ENCODE measurements at places on chromosomes 13 and 19.

GRCh38 chr13:109330123-109330522 lies 456.3 kb downstream of the IRS2 start:
- DNase-seq: no peak

DNA sequence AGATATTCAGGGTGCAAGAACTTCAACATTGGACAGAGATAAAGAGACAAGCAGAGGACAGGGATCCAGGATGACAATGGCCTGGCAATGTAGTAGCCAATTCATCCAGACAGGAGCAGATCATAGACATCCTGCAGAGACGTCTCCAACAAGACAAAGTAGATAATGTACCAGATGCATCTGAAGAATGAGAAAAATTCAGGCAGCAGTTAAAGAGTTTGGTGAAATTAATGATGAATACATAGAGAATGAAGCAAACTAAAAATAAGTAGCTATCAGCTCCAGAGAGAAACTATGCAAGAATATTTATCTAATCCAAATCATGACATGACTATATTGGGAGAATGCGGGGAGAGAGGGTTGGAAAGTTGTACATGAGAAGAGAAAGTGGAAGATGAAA lies 278.4 kb upstream of the DACH1 start:
- DNase-seq: no peak

DNA sequence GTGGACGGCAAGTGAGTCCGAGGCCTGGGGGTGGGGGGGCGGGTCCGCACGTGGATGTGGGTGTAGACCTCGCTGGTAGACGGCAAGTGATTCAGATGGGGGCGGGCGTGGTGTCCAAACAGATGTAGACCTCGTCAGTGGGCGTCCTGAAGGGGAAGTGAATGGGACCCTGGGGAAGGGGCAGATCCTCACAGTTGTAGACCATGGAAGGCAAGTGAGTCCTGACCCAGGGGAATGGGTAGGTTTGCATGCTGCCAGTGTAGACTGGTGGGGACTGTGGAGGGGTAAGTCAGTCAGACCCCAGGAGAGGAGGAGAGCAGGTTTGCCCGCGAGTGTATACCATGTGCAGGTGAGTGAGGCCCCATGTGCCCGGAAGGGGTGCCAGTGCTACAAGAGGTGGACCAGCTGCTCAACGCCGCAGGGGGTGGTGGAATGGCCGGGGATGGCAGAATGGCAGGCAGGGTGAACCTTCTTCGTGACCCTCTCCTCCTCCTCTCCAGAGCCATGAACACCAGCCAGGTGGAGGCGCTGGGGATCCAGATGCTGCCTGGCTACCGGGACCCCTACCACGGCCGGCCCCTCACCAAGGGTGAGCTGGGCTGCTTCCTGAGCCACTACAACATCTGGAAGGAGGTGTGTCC lies 22.1 kb downstream of the COLGALT1 start:
- no peak for DNase-seq

- DNase-seq: no peak
Measured at GRCh38 chr19:15864824-15865223, 33.0 kb downstream of the CYP4F2 start.

DNA sequence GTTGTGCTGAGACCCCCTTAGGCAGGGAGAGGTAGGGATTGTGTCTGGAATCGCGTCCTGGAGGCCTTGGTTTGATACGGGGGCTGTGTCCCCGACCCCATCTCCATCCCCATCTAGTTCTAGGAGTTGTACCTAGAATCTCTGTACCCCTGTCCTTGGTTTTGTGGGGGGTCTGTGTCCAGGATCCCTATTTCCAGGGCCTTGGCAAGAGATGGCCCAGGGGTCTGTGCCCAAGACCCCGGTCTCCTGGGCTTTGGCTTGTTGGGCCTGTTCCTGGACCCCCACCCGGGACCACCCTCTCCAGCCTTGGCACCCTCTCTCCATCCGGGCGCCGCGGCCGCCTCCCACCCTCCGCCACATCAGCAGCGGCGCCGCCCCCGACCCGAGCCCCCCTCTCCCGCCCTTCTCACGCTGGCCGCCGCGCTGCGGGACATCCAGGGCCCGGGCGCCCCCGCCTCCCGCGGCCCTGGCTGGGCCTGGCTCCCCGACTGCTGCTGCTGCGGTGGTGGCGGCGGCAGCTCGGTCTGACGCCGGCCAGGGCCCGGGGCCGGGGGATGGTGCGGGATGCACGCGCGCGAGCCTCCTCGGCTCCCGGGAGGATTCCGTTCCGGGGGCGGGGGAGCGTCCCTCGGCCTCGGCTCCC lies at the start of gene NUMBL:
NUMBL (minus strand) TSS at position 602 of the 643 bp plus-strand sequence; CDS start at position 434, 168 bp downstream.
- no peak for DNase-seq

- DNase-seq: peak; percentile 82
Measured at GRCh38 chr19:8252922-8253589, 43.9 kb downstream of the CERS4 start.

DNA sequence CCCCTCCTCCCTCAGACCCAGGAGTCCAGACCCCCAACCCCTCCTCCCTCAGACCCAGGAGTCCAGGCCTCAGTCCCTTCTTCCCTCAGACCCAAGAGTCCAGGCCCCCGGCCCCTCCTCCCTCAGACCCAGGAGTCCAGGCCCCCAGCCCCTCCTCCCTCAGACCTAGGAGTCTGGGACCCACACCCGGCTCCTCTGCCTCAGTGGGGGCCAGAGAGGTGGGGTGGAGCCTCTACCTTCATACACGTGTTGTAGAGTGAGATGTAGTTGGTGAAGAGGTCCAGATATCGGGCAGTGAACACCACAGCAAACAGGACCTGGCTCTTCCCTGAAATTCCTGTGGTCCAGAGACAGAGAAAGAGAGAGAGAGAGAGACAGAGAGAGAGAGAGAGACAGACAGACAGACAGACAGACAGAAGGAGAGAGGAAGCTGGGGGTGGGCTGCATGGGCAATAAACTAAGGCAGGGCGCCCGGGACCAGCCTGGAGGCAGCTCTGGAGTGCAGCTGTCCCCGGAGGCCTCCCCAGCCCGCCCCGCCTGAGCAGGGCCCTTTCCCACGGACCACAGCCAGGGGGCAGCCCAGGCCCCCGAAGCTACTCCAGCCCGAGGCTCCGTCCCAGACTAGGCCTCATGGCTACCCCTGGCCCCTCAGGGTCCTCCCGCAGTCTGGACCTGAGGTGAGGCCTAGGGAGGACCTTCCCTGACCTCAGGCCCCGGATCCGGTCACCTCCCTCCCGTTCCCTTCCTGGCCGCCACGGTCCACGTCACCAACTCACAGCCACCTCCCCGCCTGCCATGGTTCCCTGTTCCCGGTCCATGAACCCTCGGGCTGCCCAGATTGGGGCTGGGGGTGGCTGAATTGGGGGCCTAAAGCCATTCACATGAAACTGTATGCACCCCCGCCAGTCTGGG lies 907 bp downstream of the KDELR1 start:
- peak; percentile 64 for DNase-seq

- no peak for DNase-seq
Measured at GRCh38 chr13:74886502-74886901, 595.5 kb downstream of the TBC1D4 start.

GRCh38 chr13:107649079-107649478 lies 566.3 kb downstream of the LIG4 start:
- no peak for DNase-seq

GRCh38 chr19:31174948-31175347 lies 174.3 kb downstream of the TSHZ3 start:
- no peak for DNase-seq

GRCh38 chr13:110407021-110407420 lies 99.9 kb downstream of the COL4A2 start:
- no peak for DNase-seq

GRCh38 chr19:1468821-1469254 lies 10.2 kb downstream of the C19orf25 start:
- DNase-seq: no peak

- no peak for DNase-seq
Measured at GRCh38 chr13:97225533-97225932, 3.4 kb downstream of the MBNL2 start.

DNA sequence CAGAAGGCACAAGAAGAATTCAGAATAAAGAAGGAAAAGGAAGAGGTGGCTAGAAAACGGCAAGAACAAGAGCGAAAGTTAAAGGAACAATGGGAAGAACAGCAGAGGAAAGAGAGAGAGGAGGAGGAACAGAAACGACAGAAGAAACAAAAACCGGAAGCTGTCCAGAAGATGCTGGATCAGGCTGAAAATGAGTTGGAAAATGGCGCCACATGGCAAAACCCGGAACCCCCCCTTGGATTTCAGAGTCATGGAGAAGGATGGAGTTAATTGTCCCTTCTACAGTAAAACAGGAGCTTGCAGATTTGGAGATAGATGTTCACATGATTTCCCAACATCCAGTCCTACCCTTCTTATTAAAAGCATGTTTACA lies 6.7 kb downstream of the CD209 start:
- no peak for DNase-seq

- DNase-seq: no peak
Measured at GRCh38 chr19:54247106-54247930, 4.7 kb upstream of the LILRA6 start.

- DNase-seq: no peak
Measured at GRCh38 chr19:7152568-7152967, 83.1 kb downstream of the ZNF557 start.

DNA sequence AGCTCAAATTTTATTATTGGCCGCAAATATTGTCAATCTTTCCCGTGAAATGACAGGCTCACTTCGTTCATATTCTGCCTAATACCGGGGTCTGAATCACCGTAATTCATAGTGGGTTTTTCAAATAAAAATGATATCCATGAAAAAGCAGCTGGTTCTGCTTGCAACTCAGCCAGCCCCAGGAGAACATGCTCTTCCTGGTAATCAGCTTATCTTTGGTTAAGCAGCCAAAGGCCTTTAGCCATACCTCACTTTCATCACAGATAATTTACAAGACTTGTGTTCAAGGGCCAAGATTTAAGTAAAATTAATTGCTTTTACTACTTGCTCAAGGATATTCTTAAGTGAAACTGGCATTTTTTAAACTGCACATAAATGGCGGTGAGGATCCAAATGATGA lies 22.5 kb downstream of the RNASEH2B start:
- DNase-seq: peak; percentile 19

DNA sequence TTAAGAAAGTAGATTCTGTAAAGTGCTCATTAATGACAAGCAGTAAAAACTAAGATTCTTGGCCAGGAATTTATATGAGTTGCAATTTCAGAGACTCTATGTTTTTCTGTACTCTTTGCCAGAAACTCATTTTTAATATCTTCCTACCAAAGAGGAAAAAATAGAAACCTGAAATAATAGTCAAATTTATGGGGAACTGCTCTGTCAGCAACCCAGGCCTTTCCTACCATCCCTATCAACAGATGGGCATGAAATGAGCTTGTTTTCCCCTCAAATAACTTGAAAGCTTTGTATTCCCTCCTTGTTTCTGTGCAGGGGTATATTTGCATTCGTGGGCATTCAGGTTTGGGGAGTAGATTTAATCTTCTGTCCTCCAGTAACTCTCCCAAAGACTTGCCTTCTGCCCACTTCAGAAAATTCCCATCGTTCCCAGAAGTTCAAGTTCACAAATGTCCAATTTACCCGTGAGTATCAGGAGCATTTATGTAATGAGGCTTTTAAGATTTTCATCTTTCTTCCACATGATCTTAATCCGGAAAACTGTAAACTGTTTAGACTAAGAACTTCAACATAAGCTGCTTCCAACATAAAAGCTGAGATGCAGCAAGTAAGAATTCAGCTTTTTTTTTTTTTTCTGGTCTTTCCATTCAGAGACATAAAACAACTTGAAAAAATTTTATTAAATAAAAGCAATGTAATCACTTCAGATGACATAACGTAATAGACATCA lies 363.1 kb downstream of the EFNB2 start:
- no peak for DNase-seq
